ENCODE measurements at places on chromosomes 1 and 21. TPM values are rescaled to one million over a fixed set of nuclear protein-coding genes. Genes with fewer than 3 reads are reported as not detected.

GRCh38 chr1:172408958-172409357 lies 11.5 kb upstream of the C1orf105 start:
- no peak for DNase-seq

The LRRC7 gene
- not detected for total RNA-seq

DNA sequence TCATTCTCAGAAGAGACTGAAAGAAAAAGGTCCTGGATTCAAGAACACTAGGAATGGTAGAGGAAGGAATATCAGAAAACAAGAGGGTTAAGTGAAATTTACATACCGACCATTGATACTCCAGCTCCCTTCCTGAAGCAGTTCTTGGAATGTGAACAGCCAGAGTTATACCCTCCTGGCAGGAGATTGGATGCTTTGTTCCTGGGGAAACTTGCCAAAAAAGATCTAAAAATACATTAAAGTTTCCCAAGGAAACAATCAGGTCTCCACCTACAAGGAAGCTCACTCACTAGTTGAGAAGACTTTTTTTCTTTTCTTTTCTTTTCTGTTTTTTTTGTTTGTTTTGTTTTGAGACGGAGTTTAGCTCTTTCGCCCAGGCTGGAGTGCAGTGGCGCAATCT lies 91.1 kb downstream of the HLX start:
- DNase-seq = no peak

- DNase-seq = no peak
These were observed 112.7 kb downstream of the HMCN1 start for GRCh38 chr1:185846672-185847444.

GRCh38 chr1:230861489-230861888 lies 6.8 kb downstream of the C1orf198 start:
- DNase-seq = peak; percentile 29

DNA sequence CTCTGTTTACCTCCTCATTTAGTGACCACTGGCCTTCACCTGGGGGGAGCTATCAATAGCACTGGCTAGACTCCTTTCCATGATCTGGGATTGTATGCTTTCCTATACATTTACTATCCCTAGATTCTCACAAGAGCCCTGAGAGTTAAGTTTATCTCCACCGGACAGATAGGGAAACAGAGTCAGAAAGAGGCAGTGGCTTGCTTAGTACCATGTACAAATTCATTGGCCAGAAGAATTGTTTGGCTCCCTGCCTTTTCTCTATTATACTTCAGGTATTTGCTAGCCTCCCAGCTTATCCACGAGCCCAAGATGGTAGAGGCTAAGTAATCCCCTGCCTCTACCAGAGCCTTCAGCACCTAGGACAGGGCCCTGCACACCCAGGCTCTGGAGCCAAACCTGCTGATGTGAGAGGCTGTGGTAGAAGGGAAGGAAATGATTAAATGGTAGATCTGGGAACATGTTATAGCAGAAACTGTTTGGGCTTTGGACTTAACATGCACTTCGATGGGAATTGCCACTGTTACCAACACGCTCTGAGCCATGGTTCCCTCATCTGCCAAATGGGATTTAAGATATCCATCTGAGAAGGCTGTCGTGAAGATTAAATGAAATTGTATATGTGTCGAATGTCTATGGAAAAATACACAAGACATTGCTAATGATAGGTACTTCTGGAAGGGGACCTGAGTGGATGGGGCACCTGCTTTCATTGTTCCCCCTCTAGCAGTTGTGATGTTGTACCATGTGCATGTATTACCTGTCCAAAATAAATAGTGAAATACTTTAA lies 3.1 kb upstream of the BLACAT1 start:
- DNase-seq = peak; percentile 90

GRCh38 chr1:14659913-14660312 lies 61.4 kb downstream of the KAZN start:
- peak; percentile 60 for DNase-seq

- no peak for DNase-seq
These were observed 24.1 kb upstream of the A3GALT2 start for GRCh38 chr1:33344896-33345560.

DNA sequence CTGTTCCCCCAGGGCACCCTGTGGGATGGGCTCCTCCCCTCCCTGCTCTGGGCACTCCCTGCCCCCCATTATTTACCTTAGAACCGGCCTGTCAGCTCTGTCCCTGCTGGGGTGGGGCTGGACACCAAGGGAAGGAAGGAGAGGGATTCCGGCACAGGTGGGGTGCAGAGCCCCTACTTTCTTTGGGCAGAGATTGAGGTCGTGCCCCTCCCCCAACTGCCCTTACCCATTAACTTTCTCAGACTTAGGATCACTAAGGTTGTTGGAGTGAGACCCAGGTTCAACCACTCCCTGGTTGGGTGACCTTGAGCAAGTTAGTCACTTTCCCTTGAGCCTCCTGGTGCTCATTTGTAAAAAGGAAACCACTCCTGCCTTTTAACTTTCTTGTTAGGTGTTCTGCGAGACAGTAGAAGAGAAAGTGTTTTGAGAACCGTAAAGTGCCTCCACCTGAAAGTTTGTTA lies 57.0 kb upstream of the SYNC start:
- no peak for DNase-seq

GRCh38 chr1:8211251-8211882 lies 106.5 kb upstream of the SLC45A1 start:
- DNase-seq = no peak

The KCNE2 gene
- not detected for total RNA-seq

DNA sequence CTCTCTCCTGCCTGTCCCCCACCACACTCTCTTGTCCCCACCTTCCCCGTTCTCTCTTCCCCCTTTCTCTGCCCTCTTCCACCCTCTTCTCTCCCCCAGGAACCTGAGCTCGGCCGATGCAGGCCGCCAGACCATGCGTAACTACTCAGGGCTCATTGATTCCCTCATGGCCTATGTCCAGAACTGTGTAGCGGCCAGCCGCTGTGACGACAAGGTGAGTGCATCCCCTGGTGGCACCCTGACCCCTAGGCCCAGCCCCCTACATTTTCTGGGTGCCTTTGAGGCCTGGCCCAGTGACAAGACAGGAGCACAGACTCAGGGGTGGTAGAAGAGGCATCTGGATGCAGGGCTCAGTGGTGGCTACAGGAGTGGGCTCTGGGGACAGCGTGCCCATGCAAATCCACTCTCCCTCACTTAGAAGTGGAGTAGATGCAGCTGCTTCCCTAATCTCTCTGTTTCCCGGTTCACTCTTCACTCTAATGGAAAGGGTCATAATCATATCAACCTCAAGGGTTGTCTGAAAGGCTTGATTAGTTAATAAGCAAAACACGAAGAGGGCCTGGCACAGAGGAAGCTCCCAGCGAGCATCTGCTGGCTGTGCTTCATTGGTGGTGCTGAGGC lies 37.0 kb downstream of the PKP1 start:
- DNase-seq = no peak

- no peak for DNase-seq
These were observed 272.9 kb upstream of the C1orf105 start for GRCh38 chr1:172147541-172147940.

- no peak for DNase-seq
These were observed 4.3 kb upstream of the C1QTNF12 start for GRCh38 chr1:1250786-1251284.

GRCh38 chr1:27755865-27756264 lies 17.2 kb upstream of the STX12 start:
- no peak for DNase-seq

GRCh38 chr1:198443365-198444233 lies 96.9 kb downstream of the ATP6V1G3 start:
- DNase-seq = no peak

Data from neural progenitor cell (in vitro differentiated cells).